ENCODE measurements at places on chromosomes 2 and 18.

DNA sequence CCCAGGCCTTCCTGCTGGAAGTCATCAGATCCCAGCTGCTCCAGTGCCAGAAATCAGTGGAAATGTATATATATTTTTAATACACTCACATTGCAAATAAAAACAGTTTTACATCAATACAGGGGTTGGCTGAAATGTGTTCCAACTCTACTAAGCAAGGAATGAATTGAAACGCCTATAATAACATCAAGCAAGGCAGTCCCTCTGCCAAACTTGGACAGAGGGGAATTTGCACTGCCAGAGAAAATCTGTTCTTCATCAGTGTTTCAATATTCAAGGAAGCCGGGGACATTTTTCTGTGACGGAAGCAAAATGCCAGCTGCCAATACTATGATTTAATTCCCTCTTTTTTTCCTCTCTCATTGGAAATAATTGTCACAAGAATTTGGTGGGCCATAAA, 335.3 kb downstream of the TNS1 start:
- DNase-seq = no peak

GRCh38 chr2:108909275-108909823, 79.7 kb downstream of the EDAR start:
- DNase-seq = no peak

GRCh38 chr2:12502759-12503158, 214.0 kb upstream of the TRIB2 start:
- DNase-seq = no peak

- no peak for DNase-seq
These were observed 45.5 kb downstream of the CERS6 start for GRCh38 chr2:168501466-168502065.

- no peak for DNase-seq
These were observed 135.0 kb upstream of the KLHL14 start for GRCh38 chr18:32907648-32908423.

GRCh38 chr2:231642631-231643494, 50.2 kb downstream of the TEX44 start:
- DNase-seq = peak; percentile 84

GRCh38 chr2:216486271-216486670, 12.4 kb upstream of the RPL37A start:
- DNase-seq = no peak

GRCh38 chr2:45543257-45543656, 67.8 kb downstream of the SRBD1 start:
- DNase-seq = no peak

GRCh38 chr18:34048423-34048822, 176.3 kb downstream of the NOL4 start:
- peak; percentile 66 for DNase-seq

Measured in NCI-H2227 treated with DMSO at 0.1 percent for 48 hours (cell line).